ENCODE measurements at places on chromosomes 5 and 9. TPM values are rescaled to one million over a fixed set of nuclear protein-coding genes. Genes with fewer than 3 reads are reported as not detected.

DNA sequence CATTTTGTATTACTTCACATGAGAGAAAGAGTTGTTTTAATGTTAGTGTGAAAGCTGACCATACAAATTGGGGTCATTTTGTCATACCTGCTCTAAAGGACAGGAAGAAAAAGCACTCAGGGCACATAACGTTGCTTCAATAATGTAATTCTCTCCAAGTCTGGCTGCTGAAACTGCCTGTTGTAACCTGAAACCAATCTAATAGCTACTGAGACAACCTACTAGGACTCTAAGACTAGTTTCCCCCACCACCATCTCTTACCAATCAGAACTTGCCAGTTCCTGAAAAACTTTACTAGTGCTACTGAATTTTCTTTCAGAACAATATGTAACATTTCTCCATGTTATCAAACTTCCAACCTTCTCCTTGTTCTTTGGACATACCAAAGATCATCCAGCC is 374.7 kb downstream of the PTPRD start:
- no peak for DNase-seq

GRCh38 chr5:159886296-159886695 is 30.0 kb upstream of the ADRA1B start:
- no peak for DNase-seq

GRCh38 chr5:38258319-38259061 is at the start of gene EGFLAM:
Gene EGFLAM, plus strand, starts transcription at chr5:38258559. Its CDS starts 196 bp downstream, at chr5:38258755.
- DNase-seq = no peak

- peak; percentile 80 for DNase-seq
Measured at GRCh38 chr9:130846487-130847305, 11.6 kb downstream of the ABL1 start.

DNA sequence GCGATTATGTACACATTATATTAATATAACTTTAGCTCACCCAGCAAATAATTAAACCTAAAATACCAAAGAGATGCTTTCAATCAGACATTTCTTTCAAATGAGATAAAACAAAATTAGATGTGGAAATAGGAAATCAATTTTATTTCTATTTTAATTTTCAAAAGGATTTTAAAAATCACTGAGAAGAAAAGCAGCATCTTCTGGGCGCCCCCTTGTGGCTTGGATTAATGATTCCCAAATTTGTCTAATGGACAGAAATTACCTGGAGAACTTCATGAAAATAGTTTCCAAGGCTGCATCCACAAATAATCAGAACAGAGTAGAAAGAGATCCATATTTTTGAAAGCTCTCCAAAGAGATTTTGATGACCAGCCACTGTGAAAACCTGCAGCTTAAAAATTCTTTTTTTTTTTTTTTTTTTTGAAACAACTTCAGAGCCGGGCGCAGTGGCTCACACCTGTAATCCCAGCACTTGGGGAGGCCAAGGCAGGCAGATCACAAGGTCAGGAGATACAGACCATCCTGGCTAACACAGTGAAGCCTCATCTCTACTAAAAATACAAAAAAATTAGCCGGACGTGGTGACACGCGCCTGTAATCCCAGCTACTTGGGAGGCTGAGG is 50.9 kb upstream of the CEMIP2 start:
- DNase-seq = peak; percentile 39

GRCh38 chr9:36116593-36116992 is 19.9 kb upstream of the GLIPR2 start:
- no peak for DNase-seq

DNA sequence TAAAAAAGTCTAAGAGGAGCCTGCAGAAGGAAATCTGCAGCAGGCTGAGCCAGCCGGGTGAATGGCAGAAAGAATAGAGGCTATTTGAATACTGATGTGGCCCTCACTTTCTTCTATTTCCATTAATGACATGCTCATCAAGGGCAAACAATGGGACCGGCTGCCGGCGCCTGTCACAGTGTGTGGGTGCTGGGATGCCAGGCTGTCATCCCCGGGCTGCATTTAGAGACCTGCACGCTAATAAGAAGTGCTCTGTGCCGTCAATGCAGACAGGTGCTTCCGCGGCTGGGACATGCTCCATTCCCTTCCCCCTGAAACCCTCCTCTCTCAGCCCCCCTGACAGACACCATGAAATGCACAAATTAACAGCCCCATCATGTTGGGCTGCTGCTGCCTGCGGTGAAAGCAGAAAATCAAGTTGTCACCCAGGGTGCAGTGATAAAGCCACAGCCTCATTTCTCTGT is 217.7 kb upstream of the TBCA start:
- no peak for DNase-seq

- no peak for DNase-seq
Measured at GRCh38 chr5:75933489-75933888, 149.7 kb upstream of the SV2C start.

- DNase-seq = no peak
Measured at GRCh38 chr5:149708981-149709594, 21.0 kb upstream of the PPARGC1B start.

SLC4A9 gene
- not detected for polyA plus RNA-seq

DBH gene
- not detected for polyA plus RNA-seq

LCN9 gene
- not detected for polyA plus RNA-seq

PTPRD gene
- polyA plus RNA-seq = 0.09 TPM

CDX1 gene
- 0.22 TPM for polyA plus RNA-seq

SPACA9 gene
- polyA plus RNA-seq = 4.9 TPM
